Diencephalon (tissue), 1 donor: ENCODE measurements at places on chromosomes 12 and 14. TPM values are rescaled to one million over a fixed set of nuclear protein-coding genes. Genes with fewer than 3 reads are reported as not detected.

Gene CLEC4A
- 1.4 TPM for total RNA-seq

Gene TAS2R42
- not detected for total RNA-seq

Gene GATC
- 35.1 TPM for total RNA-seq

Gene C12orf54
- not detected for total RNA-seq

Gene LPAR5
- total RNA-seq: 1.2 TPM

Gene DBX2
- total RNA-seq: 6.9 TPM

Gene ADAMTS20
- total RNA-seq: 0.46 TPM
